ENCODE measurements at places on chromosomes 16 and 17.

GRCh38 chr17:68257934-68258333 lies 10.1 kb downstream of the AMZ2 start:
- no peak for DNase-seq

GRCh38 chr16:19481296-19481695 lies 40.6 kb downstream of the GDE1 start:
- no peak for DNase-seq

DNA sequence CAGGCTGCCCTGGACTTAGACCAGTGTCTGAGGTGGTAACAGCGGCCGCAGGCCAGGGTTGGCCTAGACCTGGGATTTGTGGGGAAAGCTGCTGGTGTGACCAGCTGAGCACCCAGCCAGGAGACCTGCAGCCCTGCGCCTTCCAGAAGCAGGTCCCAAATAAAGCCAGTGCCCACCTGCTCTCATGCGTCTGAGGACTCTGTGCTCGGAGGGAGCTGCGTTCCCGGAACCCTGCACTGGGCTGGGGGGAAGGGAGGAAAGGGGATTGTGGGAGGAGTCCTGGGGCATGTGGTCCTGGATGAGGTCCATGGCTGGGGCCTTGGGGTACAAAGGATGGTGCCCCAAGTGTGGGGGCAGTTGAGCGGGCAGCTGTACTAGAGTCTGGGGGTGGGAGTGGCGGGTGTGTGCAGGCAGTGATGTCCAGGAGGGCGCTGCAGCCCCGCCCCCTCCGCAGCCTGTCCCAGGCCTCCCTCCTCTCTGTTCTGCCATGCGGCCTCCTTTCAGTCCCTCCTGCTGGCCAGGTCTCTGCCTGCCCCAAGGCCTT lies 1.8 kb upstream of the NECAB2 start:
- DNase-seq = no peak

DNA sequence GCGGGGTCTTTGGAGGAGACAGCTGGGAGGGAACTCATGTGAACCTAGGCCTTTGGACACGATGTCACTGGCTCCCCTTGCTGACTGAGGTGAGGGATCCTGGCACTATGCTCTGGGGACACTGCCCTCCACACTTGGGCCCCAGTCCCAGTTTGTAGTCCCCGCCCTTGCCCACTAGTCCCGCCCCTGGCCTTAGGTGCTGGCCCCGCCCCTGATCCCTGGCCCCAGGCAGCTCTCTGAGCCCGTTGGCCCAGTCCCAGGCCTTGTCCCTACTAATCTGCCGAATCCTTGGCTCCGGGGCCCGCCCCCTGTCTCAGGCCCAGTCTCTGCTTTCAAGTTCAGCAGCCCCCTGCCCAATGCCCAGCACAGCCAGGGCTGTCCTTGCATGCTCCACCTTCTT lies 61.0 kb downstream of the SMPD3 start:
- DNase-seq = no peak

DNA sequence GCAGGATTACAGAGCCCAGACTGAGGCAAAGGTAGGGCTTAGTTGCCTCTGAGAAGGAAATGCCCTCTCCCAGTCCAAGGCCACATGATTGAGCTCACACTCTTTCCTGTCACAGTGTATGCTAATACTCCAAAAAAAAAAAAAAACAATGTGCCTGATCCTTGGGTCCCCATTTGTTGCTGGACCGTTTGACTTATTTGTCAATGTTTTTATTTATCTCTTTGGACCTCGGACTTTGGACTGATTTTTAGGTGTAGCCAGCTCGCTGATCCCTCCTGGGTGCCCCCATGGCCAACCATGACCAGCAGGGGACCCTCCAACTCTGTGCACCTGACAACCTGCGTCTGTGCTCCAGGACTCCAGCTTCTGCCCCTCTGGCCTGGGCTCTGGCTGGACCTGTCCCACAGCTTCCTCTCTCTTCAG lies 622 bp upstream of the CCL16 start:
- DNase-seq = no peak

- DNase-seq = no peak
These were observed 742 bp downstream of the PFN1 start for GRCh38 chr17:4947411-4948165.

- DNase-seq = no peak
These were observed 104.4 kb downstream of the IRX5 start for GRCh38 chr16:55035029-55035428.

- no peak for DNase-seq
These were observed 19.6 kb downstream of the AKAP1 start for GRCh38 chr17:57104461-57105175.

GRCh38 chr17:64255764-64256163 lies 7.3 kb downstream of the TEX2 start:
- DNase-seq = peak; percentile 19

DNA sequence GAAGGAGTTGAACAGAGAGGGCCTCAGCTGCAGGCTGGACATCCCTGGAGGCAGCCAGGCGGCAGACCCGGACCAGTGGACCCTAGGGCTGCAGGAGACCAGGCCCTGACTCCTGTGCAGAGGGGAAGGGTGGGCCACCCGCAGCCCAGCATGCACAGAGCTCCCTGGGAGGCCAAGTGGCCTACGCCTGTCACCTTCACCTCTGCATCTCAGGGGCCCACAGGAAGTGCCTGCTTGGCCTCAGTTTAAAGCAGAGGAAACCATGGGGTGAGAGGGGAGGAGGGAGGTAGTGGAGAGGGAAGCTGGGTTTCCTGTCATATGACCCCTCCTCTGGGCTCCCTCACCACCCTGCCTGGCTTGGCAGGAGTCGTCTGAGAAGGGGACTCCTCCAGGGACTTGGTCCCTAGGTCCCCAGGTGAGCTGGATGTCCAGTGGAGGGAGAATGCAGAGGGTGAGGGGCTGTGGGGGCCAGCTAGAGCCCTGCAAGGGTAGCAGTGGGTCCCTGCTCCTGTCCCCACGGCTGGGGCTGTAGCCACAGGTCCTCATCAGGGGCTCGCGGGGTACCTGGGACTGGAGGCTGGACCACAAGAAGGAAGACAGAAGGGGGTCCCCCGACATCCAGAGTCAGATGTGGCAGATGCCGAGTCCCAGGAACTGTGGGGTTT lies at the start of gene TMC8:
TSS of gene TMC8 (plus strand) at position 335 of the 665 bp plus-strand sequence. CDS start 818 bp downstream, outside the sequence.
- no peak for DNase-seq

- DNase-seq = no peak
These were observed 40.9 kb upstream of the ICAM2 start for GRCh38 chr17:64061178-64061898.

GRCh38 chr16:2365397-2366294 lies 25.1 kb upstream of the ABCA3 start:
- DNase-seq = no peak

DNA sequence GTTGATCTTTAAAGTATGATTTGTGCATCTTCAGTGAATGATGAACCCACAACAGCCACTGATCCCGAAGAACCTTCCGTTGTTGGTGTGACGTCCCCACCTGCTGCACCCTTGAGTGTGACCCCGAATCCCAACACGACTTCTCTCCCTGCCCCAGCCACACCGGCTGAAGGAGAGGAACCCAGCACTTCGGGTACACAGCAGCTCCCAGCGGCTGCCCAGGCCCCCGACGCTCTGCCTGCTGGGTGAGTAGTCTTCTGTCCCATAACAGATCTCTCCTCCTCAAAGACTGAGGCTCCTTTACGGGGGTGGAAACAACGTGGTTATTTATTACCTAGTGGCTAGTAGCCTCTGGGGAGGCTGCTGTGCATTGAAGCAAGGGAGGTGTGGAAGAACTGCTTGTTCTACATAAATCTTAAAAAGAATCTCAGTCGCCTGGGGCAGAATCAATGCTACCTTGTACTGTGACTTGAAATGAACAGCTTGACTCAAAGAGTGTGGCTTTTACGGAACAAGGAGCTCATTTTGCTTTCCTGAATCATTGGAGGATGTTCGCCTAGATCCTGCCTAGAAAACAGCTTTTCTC lies 63.0 kb upstream of the CLEC18A start:
- DNase-seq = no peak

- DNase-seq = peak; percentile 77
These were observed 96.9 kb downstream of the ADCY9 start for GRCh38 chr16:4019371-4019791.

- DNase-seq = no peak
These were observed 234.9 kb upstream of the CIBAR2 start for GRCh38 chr16:85347213-85347591.

DNA sequence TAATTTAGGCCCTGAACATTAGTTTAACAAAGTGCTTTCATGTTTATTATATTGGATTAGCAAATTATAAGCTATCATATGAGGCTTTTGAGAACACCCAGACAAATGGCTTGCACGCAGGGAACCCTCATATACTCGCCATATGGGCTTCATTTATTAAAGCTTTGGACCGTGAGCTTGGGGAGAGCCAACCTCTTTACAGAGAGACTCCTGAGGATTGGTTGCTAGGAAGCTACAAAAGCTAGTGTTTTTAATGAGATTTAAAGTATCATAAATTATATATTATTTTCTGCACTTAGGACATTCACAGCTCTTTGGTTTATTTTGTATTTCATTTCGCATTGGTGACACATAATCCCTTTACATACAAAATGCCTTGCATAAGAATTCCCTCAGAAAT lies 193.8 kb upstream of the TOX3 start:
- DNase-seq = no peak

DNA sequence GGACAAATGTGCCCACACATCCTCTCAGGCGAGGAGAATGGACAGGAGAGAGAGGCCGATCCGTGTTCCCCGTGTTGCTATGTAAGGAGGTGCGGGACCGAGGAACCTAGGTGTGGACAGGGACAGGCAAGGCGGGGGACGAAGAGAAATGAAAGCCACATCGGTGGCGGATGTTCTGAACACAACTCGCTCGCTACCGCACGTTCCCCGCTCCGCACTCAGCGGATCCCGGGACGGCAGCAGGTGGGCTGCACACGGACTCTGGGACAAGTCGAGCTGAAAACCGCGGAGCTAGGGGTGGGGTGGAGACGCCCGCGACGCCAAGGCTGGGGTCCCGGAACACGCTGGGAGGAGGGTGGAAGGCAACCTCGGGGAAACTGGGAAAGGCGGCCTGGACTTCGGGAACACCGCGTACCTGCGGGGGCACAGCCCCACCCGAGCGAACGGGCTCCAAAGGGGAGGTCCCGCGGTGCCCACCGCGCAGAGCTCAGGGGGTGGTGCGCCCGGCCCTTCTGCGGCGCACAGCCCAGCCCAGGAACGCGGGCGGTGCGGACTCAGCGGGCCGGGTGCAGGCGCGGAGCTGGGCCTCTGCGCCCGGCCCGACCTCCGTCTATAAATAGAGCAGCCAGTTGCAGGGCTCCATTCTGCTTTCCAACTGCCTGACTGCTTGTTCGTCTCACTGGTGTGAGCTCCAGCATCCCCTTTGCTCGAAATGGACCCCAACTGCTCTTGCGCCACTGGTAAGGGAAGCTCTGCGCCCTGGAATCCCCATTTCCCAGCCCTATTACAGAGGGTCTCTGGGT lies at the start of gene MT1E:
TSS of gene MT1E (plus strand) at position 642 of the 803 bp plus-strand sequence. CDS start at position 713, 71 bp downstream.
- peak; percentile 50 for DNase-seq

DNA sequence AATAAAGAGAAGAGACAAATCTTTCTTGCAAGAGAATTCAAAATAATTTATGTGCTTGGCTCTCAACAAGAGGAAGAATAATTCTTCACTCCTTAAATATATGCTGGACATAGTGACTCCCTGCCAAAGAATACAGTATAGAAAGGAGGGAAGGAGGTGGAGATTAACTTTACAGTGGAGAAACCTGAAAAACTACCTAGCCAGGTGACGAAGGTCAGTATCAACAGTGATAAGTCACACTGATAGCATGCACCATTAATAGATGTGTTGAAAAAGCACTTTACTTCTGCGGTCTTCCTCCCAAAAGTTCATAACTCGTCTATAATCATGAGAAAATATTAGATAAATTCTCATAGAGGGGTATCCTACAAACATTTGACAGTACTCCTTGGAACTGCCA lies 21.4 kb downstream of the CBLN1 start:
- no peak for DNase-seq

GRCh38 chr16:57092786-57093411 lies 516 bp downstream of the CPNE2 start:
- no peak for DNase-seq

GRCh38 chr17:58913552-58913951 lies 157.9 kb downstream of the PPM1E start:
- DNase-seq = no peak

GRCh38 chr16:50495673-50496072 lies 52.5 kb upstream of the NKD1 start:
- DNase-seq = no peak

- peak; percentile 93 for DNase-seq
These were observed 1.1 kb downstream of the VASN start for GRCh38 chr16:4372578-4373355.

- no peak for DNase-seq
These were observed 200.1 kb downstream of the SALL1 start for GRCh38 chr16:50950955-50951354.

- DNase-seq = no peak
These were observed 267.7 kb downstream of the FTO start for GRCh38 chr16:53971616-53972015.

DNA sequence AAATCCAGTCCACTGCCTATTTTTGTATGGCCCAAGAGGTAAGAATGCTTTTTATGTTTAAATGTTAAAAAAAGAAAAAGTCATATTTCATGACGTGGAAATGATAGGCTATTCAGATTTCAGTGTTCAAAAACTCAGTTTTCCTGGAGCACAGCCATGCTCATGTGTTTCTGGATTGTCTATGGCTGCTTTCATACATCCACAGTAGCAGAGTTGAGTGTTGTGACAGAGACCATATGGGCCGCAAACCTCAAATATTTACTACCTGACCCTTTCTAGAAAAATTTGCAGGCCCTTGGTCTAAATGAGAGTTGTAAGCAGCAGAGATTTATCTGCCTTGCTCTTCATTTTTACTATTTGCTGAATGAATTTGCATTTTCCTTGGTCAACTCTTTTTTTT lies 264.1 kb downstream of the CBLN1 start:
- DNase-seq = no peak

All from NCI-H2029 (cell line).